ENCODE measurements at places on chromosomes 7 and 10.
A peak's percentile ranks its signal among the peaks of the same experiment; 100 is the strongest.

GRCh38 chr10:44510379-44511115, 125.7 kb upstream of the CXCL12 start:
- no peak for DNase-seq

DNA sequence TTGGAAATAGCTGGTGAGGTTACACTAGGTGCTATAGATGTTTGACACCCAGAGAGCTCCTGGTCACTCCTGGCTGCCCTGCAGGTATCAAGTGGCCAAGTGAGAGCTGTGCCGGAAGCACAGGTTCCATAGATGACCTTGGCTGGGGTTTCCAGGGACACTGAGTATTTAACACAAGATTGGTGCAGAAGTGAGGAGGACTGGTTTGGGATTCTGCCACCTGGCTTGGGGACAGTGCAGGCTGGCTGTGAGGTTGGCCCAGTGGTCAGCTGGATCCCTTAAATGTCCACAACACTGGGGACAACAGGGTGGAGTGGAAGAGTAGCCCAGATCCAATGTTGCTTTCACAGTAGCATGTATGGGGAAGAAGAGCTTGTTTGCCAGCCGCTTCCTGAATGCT, 5.3 kb upstream of the ACHE start:
- no peak for DNase-seq

- DNase-seq = no peak
Measured at GRCh38 chr10:113381981-113382509, 170.8 kb upstream of the HABP2 start.

GRCh38 chr7:2192831-2193534, 39.8 kb downstream of the MAD1L1 start:
- peak; percentile 53 for DNase-seq

DNA sequence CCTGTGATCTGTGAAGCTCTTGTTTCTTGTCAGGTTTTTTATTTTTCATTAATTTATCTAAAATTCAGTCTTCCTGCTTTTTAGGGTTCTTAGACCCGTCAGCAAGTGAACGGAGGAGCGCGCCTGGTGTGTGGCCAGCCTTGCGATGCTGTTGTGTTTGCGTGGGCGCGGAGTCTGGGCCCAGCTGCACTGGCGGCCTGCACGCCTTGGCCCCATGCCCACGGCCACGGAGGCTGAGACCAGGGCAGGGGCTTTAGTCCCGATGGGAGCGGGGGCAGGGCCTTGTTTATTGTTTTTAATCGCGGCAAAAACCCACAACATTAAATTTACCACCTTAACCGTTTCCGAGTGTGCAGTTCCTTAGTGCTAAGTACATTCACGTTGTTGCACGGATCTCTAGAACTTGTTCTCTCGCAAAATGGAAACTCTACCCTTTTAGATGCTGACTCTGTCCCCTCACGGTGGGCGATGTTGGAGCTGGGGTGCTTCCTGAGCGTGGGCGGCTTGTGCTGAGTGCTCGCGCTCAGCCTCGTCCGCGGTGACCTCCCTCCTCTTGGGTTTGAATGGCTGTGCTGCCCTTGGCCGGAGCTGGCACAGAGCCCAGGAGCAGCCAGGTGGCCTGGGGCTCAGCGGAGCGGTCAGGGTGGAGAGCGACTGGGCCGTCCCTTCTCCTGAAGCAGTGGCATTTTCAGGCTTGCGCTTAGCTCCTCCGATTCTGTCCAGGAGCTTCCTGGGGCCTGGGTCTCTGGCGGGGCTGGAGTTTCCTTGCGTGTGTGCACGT, 69.1 kb downstream of the INPP5A start:
- peak; percentile 69 for DNase-seq

- DNase-seq = no peak
Measured at GRCh38 chr10:59008452-59008851, 168.0 kb upstream of the PHYHIPL start.

GRCh38 chr10:72759584-72759983, 67.6 kb downstream of the MCU start:
- no peak for DNase-seq

DNA sequence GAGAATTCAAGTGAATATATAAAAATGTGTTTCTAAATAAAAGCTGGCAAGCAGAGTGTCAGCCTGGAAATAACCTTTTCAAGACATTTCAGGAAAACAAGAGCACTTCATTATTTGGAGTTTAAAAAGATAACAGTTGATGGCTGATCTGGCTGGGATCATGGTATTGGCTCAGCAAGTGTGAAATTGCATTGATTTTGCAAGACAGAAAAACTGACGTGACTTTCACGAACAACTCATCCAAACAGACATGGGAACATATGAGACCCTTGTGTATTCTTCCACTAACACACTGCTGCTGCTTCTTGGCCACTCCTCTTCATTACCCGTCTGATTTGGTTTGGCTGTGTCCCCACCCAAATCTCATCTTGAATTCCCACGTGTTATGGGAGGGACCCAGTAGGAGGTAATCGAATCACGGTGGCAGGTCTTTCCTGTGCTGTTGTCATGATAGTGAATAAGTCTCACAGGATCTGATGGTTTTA, 108.5 kb downstream of the RAB18 start:
- DNase-seq = no peak

GRCh38 chr7:22651534-22652243, 75.3 kb upstream of the IL6 start:
- no peak for DNase-seq

DNA sequence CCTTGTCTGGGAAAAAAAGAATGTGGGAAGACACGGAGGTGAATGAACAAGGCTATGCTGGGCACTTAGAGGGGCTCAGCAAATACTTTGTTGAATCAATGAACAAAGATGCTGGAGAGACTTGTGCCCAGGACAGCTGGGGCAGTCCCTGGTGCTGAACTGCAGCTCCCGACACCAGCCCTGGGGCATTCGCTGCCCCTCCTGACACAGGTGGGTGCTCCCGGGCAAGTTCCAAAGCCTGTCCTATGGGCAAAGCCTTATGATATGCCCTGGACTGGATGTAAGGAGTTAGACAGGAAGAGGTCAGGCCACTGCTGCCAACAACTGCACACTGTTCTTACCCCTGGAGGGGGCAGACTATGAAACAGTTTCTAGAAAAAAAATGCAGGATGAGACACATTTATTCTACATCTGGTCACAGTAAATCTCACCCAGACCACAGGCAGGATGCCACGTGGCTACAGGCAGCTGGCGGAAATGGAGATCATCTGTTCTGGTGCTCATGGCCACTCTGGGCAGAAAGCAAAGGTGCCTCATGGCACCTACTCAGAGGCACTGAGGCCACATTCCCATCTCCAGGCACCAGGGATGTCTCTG, 21.9 kb upstream of the FRAT2 start:
- no peak for DNase-seq

DNA sequence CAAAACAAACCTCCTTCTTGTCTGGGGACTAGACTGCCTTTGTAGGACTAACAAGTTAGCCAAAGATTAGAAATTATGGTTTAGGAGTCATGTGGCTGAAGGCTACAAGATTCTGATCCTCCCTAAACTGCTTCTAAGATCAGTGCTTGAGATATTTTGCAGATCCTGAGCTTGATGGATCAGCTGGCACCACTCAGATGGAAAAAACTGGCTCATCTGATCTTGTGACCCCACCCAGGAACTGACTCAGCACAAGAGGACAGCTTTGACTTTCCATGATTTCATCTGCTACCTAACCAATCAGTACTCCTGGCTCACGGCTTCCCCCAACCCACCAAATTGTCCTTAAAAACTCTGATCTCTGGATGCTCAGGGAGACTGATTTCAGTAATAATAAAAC, 271.5 kb upstream of the TAC1 start:
- DNase-seq = no peak

GRCh38 chr7:157405501-157405900, 68.7 kb downstream of the DNAJB6 start:
- no peak for DNase-seq

GRCh38 chr7:29289156-29290021, 94.8 kb downstream of the CHN2 start:
- DNase-seq = peak; percentile 75

DNA sequence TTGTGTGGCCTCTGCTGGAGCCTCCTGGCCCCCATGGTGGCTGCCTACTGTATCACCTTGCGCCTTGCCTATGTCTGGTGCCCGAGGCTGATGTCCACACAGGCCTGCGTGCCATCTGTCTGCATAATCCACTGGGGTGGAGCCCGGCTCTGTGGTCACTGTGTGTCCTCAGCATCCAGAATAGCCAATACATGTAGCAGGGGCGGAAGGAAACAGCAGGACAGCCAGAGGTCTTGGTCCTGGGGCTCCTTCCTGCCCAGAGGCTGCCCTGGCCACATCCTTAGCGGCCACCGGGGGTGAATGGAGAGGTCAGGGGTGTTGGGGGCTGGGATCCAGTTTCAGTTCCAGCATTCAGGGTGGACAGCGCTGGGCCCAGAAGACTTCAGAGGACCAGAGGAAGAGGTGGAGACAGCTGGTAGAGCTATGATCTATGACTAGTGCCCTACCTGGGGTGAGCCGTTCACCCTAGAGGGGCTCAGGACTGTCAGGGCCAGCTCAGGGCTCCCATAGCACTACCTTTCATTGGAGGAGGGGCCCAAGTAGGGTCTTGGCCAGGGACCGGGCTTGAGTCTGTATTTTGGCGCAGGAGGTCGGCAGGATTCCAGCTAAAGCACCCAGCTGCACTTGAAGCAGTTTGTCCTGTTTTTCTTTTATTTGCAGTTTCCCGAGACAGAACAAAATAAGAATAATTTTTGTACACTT, 15.9 kb downstream of the YKT6 start:
- DNase-seq = no peak

GRCh38 chr10:117511601-117512390, 30.8 kb upstream of the EMX2 start:
- no peak for DNase-seq

DNA sequence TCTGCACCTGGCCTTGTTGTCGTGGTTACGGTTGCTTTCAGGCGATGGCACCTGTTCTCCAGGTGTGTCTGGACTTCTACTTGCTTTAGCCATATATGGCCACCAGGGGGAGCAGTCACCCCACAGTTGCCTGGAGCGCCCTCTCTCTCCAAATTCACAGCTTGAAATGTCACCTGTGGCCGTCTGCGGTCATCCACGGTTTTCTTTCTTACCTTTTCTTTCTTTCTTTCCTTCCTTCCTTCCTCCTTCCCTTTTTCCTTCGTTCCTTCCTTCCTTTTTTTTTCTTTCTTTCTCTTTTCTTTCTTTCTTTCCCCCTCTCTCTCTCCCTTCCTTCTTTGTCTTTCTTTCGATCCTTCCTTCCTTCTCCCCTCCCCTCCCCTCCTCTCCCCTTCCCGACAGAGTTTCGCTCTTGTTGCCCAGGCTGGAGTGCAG, 150.5 kb upstream of the VKORC1L1 start:
- DNase-seq = peak; percentile 21
